NCI-H446 (cell line): ENCODE measurements at places on chromosomes 12 and 14.

DNA sequence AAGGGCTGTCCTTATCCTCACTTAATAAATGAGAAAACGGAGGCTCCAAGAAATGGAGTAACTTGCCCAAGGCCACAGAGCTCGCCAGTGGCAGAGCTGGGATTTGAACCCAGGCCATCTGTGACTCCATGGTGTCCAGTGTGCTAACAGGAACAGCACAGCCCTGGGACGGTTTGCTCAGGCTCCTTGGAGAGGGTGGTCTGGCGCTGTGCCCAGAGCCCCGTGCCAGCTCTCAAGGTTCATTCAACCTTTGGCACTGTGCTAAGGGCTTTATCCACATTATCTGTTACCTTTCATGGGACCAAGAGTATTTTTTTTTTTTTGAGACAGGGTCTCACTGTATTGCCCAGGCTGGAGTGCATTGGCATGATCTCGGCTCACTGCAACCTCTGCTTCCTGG is 8.1 kb downstream of the DAO start:
- DNase-seq = no peak

- DNase-seq = no peak
These were observed 236.8 kb downstream of the ALX1 start for GRCh38 chr12:85516667-85517325.

- no peak for DNase-seq
These were observed 203.1 kb downstream of the KIF21A start for GRCh38 chr12:39239490-39240486.

DNA sequence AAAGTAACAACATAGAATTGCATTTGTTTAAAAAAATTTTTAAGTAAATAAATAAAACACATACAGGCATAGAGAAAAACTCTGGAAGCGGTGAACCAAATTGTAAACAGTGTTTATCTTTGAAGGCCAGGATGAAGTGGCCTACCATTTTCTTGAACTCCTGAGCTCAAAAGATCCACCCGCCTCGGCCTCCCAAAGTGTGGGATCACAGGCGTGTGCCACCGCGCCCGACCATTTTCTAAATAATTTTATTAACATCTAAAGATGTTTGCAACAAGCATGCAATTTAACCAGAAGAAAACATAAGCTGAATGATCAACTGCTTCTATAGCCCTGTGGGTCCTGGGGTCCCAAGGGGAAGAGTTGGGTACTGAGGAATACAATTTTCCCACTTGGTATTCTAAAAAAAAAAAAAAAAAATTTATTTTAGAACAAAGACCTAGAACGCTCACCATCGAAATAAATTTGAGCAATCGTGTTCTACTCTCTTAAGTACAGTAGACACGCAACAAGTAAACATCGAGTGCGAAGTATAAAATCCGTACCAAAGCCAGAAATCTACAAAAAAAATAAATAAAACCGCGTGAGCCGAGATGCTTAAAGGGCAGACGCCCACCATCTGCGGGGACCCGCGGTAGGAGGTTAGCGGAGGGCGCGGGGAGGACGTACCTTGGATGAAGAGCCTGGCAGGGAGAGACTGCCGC is 484 bp downstream of the MIS18BP1 start:
- peak; percentile 20 for DNase-seq

- no peak for DNase-seq
These were observed 4.9 kb upstream of the CMA1 start for GRCh38 chr14:24513009-24513408.

- no peak for DNase-seq
These were observed 5.9 kb downstream of the MORN3 start for GRCh38 chr12:121663610-121663929.

DNA sequence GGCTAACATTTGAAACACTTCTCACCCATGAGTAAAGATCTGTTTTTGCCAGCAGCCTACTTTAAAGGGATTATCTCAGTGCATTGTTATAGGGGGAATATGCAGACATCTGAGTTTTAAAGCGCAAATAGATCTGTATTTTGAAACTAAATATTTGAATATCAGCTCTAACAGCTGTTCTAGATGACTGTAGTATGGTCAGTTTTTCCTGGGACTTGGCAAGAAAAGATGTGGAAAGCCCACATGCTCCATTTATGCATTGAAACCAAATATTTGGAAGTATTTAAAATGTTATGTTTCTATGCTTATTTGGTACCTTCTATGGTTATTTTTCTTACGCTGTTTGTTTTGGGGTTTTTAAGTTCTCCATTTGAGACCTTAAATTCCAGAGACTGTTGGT is 41.7 kb downstream of the RIC8B start:
- DNase-seq = no peak

- no peak for DNase-seq
These were observed 32.5 kb upstream of the LALBA start for GRCh38 chr12:48602192-48602989.

- DNase-seq = no peak
These were observed 5.8 kb downstream of the AP5M1 start for GRCh38 chr14:57274551-57274950.

GRCh38 chr14:71824816-71825215 is 107.4 kb upstream of the RGS6 start:
- no peak for DNase-seq

DNA sequence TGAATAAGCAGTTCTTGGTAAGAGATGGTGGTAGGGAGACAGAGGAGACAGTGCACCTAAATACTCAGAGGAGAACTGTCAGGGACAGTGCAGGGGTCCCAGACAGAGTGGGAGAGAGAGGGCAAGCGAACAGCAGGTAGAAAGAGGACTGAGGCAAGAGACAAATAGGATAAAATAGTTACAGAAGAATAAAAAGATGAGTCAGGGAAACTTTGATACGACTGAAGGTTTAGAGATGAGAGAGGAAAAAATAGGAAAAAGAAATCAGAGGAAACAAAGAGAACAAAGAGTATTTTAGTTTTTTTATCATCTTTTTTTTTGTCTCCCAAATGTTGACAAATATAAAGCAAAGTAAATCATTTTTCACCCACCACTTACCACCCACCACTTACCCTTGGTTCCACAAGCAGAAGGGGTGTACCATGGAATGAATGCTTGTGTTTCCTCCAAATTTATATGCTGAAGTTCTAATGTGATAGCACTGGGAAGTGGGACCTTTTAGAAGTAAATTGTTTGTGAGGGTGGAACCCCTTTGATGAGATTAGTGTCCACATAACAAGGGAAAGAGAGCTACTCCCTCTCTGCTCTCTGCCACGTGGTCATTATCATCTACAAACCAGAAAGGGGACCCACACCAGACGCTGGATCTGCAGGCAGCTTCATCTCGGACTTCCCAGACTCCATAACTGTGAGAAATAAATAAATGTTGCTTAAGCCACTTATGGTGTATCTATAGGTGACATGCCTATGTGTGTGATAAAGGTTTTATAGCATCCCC is 292.1 kb downstream of the BTG1 start:
- DNase-seq = no peak

- DNase-seq = no peak
These were observed 41.7 kb downstream of the NEDD1 start for GRCh38 chr12:96948782-96949181.

GRCh38 chr12:128078301-128078971 is 188.5 kb upstream of the TMEM132C start:
- DNase-seq = no peak

- DNase-seq = no peak
These were observed 96.2 kb upstream of the TMPO start for GRCh38 chr12:98419081-98419794.

GRCh38 chr12:103455020-103455763 is 40.6 kb downstream of the C12orf42 start:
- no peak for DNase-seq

DNA sequence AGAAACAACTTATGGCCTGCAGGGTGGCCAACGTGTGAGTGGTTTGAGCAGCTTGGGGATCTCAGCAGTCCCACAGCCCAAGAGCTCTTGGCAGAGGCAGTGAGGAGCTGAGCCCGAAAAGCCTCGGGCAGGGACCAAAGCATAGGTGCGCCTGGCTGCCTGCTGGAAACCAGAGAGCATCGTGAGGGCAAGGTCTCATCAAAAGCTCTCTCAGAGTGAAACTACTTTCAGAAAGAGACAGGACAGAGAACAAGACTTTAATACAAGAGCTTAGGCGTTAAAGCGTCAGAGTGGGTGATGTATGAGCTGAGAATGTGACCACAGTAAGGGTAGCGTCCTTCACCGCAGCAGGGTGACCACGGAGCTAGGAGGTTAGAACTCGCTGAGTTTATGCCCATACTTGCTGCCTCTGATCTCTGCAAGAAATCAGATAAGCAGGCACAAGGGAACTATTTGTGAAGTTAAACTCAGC is 30.8 kb downstream of the LGMN start:
- DNase-seq = no peak

- DNase-seq = no peak
These were observed 51.4 kb downstream of the FGD4 start for GRCh38 chr12:32450768-32451167.

GRCh38 chr14:79193689-79194477 is 1017.4 kb downstream of the DIO2 start:
- DNase-seq = no peak

DNA sequence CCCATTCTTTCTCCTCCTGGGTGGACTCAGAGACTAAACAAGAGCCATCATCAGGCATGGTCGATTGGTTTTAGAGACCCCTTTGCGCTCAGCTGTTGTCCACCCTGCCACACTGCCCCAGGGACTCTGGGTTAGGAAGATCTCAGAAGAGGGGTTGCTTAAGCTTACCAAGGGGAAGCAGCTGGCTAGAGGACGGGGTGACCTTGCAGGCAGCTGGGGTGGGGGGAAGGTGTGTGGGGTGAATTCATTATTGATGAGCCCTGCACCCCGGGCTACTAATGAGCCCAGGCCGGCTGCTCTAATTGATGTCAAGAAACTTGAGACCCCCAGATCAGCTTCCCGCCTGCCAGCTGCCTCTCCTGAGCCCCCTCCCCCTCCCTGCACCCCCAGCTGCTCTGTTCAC is 8.7 kb upstream of the ZNF385A start:
- DNase-seq = no peak

DNA sequence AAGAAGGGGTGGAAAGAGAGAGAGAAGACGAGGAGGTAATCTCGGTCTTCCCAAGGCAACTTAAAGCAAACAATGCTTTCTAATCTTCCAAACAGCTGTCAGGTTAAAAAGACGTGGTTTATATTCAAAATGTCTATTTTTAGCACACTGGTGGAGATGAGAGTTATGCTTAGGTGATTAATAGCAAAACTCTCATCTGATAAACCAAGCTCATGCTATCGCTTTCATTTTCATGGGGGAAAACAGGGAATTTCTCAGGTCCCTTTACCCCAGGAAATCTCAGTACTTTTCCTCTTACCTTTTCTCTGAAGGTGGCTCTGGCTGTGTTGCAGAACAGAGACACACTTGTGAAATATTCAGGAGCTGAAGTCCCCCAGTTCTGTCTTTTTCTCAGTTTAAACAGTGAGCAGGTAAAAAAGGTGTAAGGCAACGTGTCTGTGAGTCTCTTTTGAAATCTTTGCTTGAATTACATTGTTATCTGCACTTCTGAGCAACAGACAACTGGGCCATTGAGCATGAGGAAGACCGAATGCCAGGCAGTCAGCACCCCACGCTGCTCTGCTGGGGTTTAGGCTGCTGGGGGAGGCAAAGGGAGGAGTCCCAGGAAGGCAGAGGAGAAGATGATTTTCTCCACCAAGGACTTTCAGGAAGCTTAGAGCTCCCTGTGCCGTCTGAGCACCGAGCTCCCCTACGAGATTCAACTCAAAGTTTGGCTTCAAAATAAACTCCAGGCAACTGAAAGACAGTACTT is 759.3 kb downstream of the BCL11B start:
- no peak for DNase-seq

GRCh38 chr14:103398427-103399195 is 13.4 kb downstream of the MARK3 start:
- DNase-seq = no peak

- no peak for DNase-seq
These were observed 33.0 kb downstream of the CDKL1 start for GRCh38 chr14:50363714-50364111.

DNA sequence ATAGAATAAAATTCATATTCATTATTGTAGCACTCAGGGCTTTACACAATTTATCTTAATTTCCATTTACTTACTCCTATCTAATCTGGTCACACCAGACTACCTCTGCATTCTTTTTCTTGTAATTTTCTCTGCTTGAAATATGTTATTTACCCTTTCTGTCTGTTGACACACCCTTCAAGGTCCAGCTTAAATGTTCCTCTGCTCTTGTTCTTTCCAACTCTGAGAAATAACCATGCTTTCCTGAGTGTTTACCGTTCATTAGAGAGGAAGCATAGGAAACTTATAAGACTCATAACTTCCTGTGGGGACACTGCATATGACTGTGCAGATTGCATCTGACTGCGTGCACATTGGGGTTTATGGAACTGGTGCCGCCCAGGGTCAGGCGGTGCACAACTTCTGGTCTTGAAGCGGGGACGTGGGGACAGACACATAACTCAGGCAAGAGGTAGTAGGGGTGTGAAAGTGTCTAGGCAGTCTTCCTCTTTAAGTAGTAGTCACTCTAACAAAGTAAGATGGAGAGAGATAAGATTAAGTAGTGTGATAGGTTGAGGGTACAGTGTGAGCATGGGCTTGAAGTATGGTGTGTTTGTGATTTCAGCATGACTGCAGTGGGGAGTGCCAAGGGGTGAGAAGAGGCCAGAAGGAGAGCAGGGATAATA is 42.6 kb upstream of the FOXJ2 start:
- DNase-seq = no peak

DNA sequence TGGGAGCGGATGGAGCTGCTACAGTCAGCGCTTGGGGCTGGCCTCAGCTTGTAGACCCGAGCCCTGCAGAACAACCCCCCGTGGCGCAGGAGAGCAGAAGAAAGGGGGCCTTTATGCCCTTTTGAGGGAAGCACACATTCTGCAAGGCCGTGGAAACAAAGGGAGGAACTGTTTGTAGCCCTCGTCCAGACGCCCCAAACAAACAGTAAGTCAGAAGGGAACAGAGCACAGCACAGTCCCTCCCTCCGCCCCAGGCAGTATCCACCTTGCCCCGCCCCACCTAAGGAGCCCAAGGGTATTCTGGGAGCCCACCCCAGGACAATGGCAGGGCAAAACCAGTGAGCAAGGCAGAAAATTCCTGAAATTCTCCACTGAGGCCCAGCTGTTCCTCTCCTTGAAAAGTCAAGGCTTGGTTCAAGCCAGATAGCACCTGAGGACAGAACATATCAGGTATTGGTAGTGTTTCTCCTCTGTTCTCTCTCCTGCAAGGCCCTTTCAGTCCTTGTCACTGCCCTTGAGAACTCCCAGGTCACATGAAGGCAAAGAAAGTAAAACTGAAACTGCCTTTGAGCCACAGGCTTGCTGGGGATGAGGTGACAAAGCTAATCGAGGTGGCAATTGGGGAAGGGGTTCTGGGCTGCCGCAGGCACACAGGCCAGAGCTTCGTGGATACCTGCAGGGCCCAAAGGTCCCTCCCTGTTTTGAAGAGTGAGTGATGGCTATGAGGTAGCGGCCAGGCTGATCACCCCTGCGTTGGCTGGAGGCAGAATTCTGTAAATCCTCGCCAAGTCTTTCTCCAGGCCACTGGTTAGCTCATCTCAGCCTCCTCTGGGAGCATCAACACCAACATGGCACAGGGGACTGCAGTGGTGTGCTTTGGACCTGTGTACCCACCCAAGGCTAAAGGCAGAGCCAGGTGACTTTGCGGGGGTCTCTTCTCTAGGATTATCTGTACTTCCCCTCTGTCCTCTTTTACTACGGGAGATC is 499 bp downstream of the DGLUCY start:
- DNase-seq = no peak
